Stromal cell of bone marrow (primary cell): ENCODE measurements at places on chromosomes 1 and 21.

GRCh38 chr1:246153796-246154212, 353.3 kb downstream of the SMYD3 start:
- DNase-seq: no peak

DNA sequence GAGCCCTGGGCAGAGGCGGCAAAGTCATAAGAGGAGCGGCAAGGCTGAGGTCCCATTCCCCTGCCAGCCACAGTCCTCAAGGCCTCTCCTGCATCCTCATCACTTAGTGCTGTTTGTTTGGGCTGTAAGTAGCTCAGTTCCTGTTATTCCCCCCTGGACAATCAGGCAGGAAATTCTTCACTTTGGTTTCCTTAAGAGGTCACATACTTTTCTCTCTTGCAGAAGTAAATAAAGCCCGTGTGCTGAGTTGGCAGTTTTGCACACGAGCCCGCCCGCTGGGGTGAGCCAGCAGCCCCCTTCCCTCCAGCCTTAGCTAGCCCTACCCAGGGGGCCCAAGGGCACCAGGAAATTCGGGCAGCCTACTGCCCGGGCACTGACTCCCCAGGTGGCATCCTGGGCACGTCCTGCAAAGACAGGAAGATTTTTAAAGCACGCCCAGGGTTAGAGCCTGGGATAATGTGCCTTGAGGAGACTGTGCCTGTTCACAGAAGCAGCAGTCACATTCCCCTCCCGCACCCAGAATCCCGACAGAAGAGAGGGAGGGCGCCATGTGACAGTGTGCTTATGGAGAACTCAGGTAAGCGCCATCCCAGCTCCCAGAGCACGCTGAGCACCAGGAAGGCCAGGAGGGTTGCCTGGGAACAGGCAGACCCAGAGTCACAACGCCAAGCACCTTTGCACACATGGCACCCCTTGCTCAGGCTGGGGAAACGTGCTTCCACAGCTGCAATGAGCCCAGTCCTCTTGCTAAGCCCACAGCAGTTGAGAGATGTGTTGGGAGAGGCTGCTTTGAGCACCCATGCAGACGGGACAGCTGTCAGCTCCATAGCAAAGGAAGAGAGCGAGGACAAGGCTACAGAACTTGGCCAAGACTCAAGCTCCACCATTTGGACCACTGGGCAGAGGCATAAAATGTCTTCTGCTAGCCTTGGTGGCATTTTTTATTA, 144.5 kb upstream of the TMEM51 start:
- no peak for DNase-seq

- DNase-seq: no peak
Measured at GRCh38 chr21:43608225-43608624, 51.1 kb downstream of the HSF2BP start.

GRCh38 chr1:226624526-226624925, 76.0 kb downstream of the STUM start:
- no peak for DNase-seq

DNA sequence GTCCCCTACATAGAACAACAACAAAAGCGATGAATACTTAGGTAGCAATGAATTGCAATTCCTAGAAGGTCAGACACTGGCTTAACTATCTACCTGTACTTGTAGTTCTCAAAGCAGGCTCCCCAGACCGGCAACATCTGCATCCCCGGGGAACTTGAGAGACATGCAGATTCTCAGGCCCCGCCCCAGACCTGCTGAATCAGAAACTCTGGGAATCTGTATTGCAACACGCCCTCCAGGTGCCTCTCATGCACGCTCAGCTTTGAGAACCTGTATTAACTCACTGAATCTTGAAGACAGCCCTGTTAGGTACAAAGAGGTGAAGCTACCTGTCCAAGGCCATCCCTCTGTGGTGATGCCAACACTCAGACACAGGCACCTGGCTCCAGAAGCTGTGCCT, 128.1 kb downstream of the KAZN start:
- DNase-seq: no peak

- DNase-seq: no peak
Measured at GRCh38 chr1:3942416-3943122, 42.5 kb upstream of the C1orf174 start.

- DNase-seq: no peak
Measured at GRCh38 chr1:33927721-33928120, 63.8 kb downstream of the HMGB4 start.

GRCh38 chr1:174726167-174726879, 273.4 kb upstream of the CACYBP start:
- DNase-seq: peak; percentile 14

DNA sequence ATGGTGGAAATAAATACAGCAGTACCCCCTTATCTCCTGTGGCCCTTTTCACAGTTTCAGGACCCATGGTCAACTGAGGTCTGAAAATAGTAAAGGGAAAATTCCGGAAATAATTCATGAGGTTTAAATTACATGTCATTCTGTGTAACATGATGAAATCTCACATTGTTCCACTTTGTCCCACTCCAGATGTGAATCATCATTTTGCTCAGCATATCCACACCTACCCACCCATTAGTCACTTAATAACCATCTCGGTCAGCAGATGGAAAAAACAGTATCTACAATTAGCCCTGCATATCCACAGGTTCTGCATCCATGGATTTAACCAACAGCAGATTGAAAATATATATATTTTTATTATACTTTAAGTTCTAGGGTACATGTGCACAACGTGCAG, 86.9 kb upstream of the GORAB start:
- peak; percentile 73 for DNase-seq

- peak; percentile 14 for DNase-seq
Measured at GRCh38 chr1:201119206-201120197, 7.3 kb upstream of the CACNA1S start.

DNA sequence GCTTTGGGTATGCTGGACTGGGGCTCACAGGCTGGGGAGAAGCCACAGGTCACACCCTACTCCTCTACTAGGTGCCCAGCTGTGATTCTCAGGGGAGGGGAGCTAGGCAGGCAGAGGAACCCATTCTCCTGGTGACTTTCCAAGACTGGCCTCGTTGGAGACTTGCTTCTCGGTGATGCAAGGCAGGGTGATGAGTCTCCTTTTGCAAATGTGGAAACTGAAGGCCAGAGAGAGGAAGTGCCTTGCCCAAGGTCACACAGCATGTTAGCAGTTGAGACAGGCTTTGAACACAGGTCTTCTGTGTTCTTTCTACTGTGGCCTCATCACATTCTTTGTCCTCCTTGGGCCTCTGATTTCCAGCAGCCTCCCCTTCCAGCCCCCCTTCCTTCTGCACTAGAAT, 20.5 kb upstream of the C1QA start:
- no peak for DNase-seq

DNA sequence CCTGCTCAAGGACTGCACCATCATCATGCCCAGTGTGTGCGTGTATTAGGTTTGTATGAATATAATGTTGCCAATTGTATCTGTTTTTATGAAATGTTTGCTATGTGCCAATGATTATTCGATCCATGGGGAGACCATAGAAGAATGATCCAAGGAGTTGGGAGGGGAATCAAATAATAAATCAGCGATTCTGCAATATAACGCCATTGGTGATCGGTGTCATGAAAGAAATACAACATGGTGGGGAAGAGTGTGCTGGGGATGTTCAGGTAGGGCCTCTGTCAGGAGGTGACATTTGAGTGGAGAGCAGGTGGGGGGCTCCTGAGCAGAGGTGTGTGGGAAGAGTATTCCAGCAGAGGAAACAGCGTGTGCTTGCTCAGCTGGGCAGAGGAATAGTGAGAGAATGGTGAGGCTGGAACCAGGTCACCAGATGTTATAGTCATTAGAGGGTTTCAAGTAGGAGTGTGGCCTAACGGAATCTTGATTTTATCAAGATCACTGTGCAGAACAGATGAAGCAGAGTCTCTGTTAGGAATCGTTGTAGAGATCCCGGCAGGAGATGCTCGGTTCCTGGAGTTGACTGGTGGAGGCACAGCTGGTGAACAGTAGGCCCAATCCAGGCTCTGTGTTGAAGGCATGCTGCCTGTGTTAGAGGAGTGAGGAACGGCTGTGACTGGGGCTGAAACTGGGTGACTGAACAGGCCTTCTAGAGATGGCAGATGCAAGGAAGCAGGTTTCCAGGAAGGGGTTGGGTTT, 2.9 kb upstream of the ZNF496 start:
- no peak for DNase-seq

- DNase-seq: no peak
Measured at GRCh38 chr1:150985179-150985825, 3.2 kb downstream of the ANXA9 start.

DNA sequence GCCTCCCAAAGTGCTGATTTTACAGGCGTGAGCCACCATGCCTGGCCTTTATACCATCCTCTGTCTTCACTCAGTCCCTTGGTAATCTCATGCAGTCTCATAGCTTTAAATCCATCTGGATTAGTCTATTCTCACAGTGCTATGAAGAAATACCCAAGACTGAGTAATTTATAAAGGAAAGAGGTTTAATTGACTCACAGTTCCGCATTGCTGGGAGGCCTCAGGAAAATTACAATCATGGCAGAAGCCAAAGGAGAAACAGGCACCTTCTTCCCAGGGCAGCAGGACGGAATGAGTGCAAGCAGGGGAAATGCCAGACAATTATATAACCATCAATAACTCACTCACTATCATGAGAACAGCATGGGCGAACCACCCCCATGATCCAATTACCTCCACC, 49.1 kb upstream of the CPLANE2 start:
- DNase-seq: no peak

GRCh38 chr21:44399955-44400790, 46.8 kb downstream of the TRPM2 start:
- no peak for DNase-seq

- no peak for DNase-seq
Measured at GRCh38 chr1:153962088-153963029, 978 bp downstream of the SLC39A1 start.

DNA sequence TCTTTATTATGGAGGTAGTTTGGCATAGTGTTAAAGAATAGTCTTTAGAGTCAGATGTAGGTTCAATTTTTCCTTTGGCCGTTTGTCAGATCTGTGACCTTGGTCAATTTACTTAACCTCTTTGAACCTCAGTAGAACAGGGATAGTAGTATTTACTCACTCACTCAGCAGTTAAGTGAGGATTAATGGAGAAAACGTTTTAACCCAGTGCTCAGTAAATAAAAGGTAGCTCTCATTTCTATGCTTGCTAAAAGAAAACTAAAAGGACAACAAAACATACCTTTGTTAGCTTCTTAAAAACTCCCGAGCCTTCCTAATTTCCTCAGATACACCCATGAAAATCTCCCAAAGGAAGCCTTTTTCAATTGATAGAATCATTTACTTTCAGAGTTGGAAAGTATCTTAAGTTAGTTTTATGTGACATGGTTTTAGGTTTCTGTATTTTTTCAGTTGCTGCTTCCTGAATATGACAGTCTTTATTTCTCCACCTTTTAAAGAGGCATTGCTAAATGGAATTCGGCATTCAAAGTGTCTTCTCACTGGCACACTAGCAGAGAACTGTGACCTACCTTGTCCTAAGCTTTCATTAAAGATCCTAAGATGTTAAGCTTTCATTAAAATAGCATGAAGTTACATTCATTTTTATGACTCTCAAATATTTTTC, 7.8 kb downstream of the ABCD3 start:
- DNase-seq: no peak

- DNase-seq: no peak
Measured at GRCh38 chr1:232873931-232874330, 68.7 kb downstream of the MAP10 start.

DNA sequence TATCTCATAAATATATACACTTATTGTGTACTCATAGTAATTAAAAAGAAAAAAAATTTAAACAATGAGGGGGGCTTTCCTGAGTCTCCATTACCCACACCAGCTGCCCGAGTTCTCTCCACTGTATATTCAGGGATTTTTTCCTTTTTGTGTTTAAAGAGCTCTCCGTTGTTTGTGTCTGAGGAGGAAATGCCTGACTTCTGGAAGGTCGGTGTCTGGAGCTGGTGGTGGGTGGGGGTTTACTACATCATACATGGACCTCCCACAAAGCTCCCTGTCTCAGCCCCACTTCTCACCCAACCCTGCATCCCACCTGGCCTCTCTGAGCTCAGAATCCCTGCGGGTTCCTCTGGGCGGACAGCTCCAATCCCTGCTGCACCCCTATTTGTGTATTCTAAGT, 64.1 kb upstream of the ETV3 start:
- no peak for DNase-seq

DNA sequence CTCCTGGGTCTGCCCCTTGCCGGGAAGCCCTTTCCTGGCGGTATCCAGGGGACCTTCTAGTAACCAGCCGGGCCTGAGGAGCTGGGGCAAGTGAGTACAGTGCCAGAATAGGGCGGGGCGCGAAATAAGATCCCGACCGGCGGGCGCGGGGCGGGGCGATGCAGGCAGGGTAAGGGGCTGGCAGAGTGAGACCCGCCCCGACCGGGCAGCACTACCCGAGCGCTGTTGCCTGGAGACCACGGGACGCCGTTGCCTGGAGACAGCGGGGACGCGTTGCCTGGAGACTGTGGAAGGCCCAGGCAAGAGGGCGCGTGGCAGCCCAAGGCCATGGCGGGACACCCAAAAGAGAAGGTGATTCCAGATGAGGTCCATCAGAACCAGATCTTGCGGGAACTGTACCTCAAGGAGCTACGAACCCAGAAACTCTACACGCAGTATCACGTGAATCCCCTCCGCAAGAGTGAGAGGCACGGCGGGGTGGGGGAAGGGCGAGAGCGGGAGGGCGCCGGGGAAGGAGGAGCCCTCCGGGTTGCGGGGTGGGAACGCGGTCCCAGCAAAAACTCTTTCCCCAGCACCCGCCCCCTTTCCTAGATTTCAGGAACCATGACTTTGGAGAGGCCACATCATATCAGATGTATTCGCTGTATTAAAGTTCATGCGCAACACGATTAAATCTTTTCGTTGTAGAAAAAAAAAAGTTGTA, 24.3 kb downstream of the EBNA1BP2 start:
- DNase-seq: peak; percentile 24

DNA sequence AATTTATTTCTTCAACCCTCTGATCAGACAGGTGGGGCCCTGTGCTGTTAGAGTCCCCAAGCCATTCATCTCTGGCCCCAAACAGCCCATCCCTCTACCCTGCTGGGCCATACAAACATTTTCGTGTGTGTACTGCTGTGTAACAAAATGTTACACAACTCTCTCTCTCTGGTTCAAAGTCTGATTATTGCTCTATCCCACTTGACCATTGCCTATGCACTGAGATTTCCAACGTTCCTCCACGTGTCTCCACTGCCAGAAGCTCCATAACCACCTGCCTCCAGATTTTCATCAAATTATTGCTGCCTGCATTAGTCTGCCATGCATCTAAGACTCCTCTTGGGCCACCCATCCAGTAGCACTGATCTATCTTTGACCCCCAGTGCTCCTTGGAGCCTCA, 104.8 kb downstream of the ELAVL4 start:
- DNase-seq: no peak

- DNase-seq: no peak
Measured at GRCh38 chr21:40166291-40166843, 299.1 kb downstream of the PCP4 start.
